ENCODE measurements at places on chromosomes 12 and 14.

DNA sequence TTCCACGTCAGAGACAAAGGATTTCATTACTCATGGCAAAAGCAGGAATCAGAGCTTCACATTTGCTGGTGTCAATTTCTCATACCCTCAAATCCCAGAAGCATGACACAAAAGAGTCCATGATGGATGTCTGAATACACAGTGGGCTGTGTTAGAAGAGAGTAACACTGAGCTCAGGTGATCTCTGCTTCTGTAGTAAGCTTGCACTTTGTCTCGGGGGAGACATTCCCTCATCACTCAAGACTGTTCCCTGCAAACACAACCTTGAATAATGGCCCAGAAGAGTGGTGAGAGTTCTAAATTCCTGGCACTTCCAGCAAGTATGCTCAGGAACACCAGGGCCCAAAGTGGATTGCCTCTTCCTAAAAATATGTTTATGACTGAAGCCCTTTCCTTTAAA is 1787.2 kb upstream of the SEL1L start:
- no peak for DNase-seq

DNA sequence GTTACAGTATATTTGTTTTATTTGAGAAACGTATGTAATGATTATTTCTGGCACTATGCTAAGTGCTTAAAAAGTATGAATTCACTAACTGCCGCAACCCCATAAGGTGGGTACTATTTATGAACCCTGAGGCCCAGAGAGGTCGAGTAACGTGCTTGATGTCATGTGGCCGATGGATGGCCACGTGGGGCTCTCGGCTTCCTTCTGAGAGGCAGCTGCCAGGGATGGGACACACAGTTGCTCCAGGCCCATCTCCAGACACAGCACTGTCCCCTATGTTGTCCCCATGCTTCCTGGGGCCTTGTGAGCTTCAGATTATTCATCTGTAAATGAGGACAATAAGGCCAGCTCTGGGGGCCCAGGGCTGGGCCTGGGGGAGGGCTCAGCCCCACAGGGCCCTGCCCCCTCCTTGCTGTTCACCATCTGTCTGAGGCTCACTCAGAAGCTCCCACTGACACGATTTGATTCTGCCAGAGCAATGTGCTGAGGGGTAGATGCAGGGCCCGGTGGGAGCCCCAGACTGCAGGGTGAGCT is 115.0 kb downstream of the CALM1 start:
- DNase-seq: peak; percentile 55

- DNase-seq: peak; percentile 50
These were observed 74.3 kb downstream of the PPM1A start for GRCh38 chr14:60323199-60323896.

DNA sequence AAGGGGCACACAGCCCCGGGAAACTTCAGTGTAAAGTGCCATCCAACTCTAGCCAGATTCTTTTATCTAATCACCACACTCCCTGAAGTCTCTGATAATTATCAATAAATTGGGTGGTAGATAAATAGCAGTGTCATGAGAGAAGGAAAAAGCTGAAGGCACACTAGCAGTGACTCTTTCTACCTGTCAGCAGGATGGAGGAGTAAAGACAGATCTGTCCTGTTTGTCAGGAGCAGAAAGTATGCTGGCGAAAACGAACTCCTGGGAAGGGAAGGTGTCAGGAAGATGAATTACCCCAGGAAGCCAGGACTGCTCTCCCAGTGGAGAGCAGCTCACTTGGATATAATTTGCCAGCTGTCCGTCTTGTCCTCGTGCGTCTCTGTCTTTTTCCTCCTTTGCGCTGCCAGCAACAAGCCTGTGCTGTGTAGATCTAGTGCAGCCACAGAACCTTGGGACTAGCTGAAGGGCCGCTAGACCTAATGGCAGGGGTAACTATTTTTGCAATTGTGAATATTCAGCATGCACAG is 981.9 kb downstream of the DIO2 start:
- no peak for DNase-seq

DNA sequence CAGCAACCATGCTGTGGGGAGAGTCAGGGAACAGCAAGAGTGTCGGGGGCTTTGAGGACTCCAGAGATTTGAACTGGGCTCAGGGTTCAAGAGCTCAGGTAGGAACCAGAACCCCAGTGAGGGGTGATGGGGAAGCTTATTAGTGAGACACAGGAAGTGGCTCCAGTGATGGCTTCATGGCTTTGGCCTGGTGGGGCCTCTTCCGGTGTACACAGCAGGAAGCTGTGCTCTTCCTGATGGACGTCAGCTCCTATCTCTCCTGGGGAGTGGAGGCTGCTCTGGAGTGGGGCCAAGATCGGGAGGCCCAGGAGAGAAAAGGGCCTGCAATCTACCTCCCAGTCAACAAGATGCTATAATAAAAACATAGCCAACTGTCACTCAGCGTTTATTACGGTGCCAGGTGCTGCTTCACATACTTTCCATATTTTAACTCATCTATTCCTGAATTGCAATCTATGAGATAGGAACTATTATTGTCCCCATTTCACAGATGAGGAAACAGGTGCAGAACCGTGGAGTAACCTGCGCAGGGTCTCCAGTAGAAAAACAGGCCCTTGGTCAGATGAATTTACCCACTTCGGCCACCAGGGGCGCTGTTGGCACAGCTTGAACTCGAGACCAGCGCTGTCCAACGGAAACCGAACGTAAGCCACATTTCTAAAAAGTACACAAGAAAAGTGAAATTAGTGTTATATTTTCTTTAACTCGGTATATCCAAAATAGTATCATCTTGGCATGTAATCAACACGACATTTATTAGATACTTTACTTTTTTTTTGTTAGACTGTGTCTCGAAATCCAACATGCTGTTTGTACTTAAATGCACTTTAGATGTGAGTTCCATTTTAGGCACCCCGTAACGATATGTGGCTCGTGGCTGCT is 63.6 kb upstream of the DLK1 start:
- peak; percentile 91 for DNase-seq

DNA sequence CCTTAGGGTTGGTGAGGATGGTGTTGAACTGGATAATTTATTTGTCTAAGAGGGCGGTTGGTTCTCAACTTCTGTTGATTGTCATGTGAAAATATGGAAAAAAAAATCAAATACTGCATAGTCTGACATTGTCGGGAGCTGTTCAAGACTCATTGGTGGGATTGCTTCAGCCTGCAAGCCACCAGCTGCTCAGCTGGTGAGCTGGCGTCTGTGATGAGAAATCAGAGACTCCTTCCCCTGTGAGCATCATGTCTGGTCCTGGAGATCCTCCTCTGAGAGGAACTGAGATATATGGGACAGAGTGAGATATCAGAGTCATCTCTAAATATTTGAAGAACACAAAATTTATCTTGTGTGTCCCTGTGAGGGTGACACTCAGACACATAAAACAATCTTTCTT is 49.9 kb downstream of the TRIM9 start:
- DNase-seq: no peak

All from brain (organoid and tissue), 16 donors.